Activated CD8-positive, alpha-beta T cell treated with anti-CD3 and anti-CD28 coated beads, Interleukin-2, amount 10 ng/mL, durations not matched to agents 7 days and 5 days (primary cell): ENCODE measurements at places on chromosomes 7 and 10.
A peak's percentile ranks its signal among the peaks of the same experiment; 100 is the strongest.

GRCh38 chr7:76300166-76300731 lies 2.2 kb upstream of the HSPB1 start:
- peaks cover 9% of the 10 kb centered on the region for H3K27me3 ChIP-seq
- DNase-seq: no peak
- H3K4me3 ChIP-seq: no peak overlapping the region
- peaks cover 19% of the 10 kb centered on the region for H3K4me1 ChIP-seq
- H3K36me3 ChIP-seq: peaks cover 4% of the 10 kb centered on the region

GRCh38 chr10:35972275-35972674 lies 330.2 kb upstream of the FZD8 start:
- no peaks in the 10 kb centered on the region for H3K4me1 ChIP-seq
- DNase-seq: no peak
- H3K4me3 ChIP-seq: no peak overlapping the region
- no peak overlapping the region for H3K27ac ChIP-seq
- H3K27me3 ChIP-seq: no peaks in the 10 kb centered on the region
- no peaks in the 10 kb centered on the region for H3K36me3 ChIP-seq

DNA sequence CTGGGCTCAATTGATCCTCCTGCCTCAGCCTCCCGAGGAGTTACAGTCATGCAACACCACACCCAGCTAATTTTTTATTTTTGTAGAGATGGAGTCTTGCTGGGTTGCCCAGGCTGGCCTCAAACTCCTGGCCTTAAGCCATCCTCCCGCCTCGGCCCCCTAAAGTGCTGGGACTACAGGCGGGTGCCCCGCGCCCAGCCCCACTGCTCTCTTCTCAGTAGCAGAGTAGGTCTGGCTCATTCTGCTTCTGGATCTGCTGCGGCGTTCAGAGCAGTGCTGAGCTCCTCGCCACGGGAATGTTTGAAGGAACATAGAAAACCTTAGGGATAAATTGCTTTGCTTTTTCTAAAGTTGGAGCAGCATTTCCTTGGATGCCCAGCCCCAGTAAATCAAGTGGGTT lies 27.4 kb downstream of the WIPI2 start:
- H3K27ac ChIP-seq: no peak overlapping the region
- no peak overlapping the region for H3K4me3 ChIP-seq
- H3K4me1 ChIP-seq: no peaks in the 10 kb centered on the region
- DNase-seq: no peak

- no peak for DNase-seq
- no peak overlapping the region for H3K4me3 ChIP-seq
- H3K27me3 ChIP-seq: no peaks in the 10 kb centered on the region
Measured at GRCh38 chr7:148318838-148319237, 271.7 kb upstream of the C7orf33 start.

DNA sequence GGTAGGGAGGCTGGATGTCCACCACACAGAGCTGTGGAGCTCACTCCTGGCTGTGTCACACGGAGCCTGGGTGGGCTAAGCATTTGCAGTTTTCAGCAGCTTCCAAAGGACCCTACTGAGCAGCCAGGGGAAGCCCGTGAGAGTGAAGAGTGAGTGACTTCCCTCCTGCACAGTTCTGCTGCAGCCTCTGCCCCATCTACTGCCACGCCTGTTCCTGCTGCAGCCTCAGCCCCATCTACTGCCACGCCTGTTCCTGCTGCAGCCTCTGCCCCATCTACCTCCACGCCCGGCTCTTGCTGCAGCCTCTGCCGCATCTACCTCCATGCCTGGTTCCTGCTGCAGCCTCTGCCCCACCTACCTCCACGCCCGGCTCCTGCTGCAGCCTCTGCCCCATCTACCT lies 12.2 kb downstream of the ADAM8 start:
- peaks cover 23% of the 10 kb centered on the region for H3K36me3 ChIP-seq
- H3K27ac ChIP-seq: peak overlapping the region; percentile 76
- H3K27me3 ChIP-seq: no peaks in the 10 kb centered on the region
- peak overlapping the region; percentile 18 for H3K4me3 ChIP-seq

DNA sequence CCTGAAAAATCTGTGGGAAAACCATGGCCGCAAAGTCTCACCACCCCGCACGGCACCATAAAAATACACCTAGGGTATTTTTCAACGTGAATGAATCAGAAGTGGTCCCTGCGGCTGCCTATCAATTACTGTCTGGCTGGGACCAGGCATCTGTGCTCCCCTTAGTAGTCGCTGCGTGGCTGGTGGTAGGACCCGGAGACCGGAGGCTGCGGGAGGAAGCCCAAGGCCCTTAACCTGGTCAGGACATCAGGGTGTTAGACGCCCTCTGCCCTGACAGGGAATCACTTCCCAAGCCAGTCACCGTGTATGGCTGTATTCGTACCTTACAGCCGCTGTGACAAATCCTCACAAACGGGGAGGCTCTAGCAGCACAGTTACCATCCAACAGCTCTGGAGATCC lies 141.5 kb upstream of the PPP2R2D start:
- DNase-seq: no peak
- H3K4me3 ChIP-seq: no peak overlapping the region
- no peaks in the 10 kb centered on the region for H3K36me3 ChIP-seq
- H3K27ac ChIP-seq: no peak overlapping the region
- H3K27me3 ChIP-seq: peaks cover 4% of the 10 kb centered on the region

GRCh38 chr10:107924458-107924857 lies 760.0 kb upstream of the SORCS1 start:
- H3K27me3 ChIP-seq: no peaks in the 10 kb centered on the region
- no peak overlapping the region for H3K27ac ChIP-seq
- DNase-seq: no peak

GRCh38 chr10:36446881-36447280 lies 678.5 kb upstream of the ANKRD30A start:
- no peak for DNase-seq
- no peak overlapping the region for H3K4me3 ChIP-seq
- H3K36me3 ChIP-seq: no peaks in the 10 kb centered on the region
- H3K27me3 ChIP-seq: no peaks in the 10 kb centered on the region
